ENCODE measurements at places on chromosomes 12 and 14.

- no peak for DNase-seq
Observed at GRCh38 chr14:23512156-23512555, 39.4 kb downstream of the ZFHX2 start.

- DNase-seq = no peak
Observed at GRCh38 chr12:42605685-42606084, 16.1 kb upstream of the PRICKLE1 start.

DNA sequence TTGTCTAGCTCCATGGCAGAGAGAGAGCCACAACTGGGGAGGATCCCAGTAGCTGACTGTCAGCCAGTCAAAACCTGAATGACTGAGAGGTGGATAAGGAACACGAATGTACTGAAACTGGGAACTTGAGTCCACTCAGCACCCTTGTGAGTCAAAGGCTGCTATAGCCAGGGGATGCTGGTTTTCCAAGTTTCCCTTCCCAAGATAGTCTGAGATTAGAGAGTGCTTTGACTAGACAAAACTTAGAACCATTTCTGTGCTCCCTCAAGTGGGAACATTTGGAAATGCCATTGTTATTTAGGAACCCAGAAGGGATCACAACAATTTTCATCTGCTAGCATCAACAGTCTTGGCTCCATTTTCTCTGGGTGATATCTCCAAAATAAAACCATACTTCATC lies 4.0 kb downstream of the PRKAG1 start:
- no peak for DNase-seq

DNA sequence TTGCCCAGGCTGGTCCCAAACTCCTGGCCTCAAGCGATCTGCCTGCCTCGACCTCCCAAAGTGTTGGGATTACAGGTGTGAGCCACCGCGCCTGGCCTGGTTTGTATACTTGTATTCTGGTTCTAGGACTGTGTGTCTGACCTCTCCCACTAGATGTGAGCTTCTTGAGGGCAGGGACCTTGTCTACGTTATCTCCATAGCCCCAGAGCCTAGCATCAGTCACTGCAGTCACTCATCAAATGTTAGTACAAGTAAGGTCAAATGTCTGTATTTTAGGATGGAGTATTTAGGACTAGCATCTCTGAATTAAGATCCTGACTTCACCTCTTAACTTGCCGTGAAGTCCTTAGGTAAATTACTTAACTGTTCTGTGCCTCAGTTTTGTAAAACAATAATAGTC lies 2.9 kb downstream of the RILPL2 start:
- no peak for DNase-seq

- DNase-seq = no peak
Observed at GRCh38 chr12:126747530-126748149, 1519.3 kb upstream of the TMEM132C start.

GRCh38 chr12:50788561-50788960 lies 24.7 kb downstream of the ATF1 start:
- DNase-seq = no peak

GRCh38 chr14:64910847-64911495 lies 3.3 kb upstream of the CHURC1 start:
- DNase-seq = no peak

GRCh38 chr14:93309427-93309966 lies 23.3 kb downstream of the BTBD7 start:
- DNase-seq = no peak

- no peak for DNase-seq
Observed at GRCh38 chr14:54627219-54627539, 60.3 kb downstream of the SAMD4A start.

DNA sequence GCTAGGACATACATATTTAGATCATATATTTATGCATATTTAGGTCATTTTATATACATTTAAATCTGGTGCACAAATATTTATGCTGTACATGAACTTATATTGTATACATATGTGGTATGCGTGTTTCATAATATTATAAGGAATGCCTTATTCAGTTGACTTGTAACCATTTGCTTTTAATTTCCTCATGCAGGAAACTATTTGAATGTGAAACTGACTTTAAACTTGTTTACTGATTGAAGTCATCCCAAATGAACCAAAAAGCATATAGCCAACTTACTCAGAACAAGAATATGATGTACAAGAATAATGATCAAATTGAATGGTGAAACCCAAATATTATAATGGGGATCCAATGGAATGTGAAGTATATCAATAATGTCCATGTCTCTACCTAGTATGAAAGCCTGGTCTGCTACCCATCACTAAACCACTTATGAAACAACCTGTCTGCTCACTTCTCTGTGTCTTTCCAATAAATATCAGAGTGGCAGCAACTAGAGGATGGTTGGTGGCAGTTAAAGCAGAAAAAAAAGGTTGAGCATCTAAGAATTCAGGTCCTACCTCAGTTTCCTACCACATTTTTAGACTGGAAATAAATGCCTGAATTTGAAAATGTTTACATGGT lies 38.3 kb downstream of the RPS6KA5 start:
- DNase-seq = no peak

Data from chondrocyte (in vitro differentiated cells).